ENCODE measurements at places on chromosomes 3 and 15.
A peak's percentile ranks its signal among the peaks of the same experiment; 100 is the strongest.

DNA sequence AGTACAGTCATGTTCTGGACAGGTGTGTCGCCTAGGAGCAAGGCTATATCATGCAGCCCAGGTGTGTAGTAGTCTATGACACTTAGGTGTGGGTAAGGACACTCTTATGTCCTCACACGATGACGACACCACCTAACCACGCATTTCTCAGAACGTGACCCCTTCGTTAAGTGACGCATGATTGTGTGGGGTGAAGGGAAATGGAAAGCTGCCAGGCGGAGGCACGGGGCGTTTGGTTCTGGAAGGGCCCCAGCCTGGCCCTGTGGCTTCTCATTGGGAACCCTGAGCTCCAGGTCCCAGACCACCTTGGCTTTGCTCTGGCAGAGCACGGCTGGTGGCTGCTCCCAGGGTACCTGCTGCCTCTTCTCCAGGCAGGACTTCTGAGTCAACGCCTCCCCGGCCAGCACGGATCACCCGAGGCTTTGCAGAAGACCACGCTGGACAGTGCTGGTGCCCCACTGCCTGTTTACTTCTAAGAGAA is 39.3 kb downstream of the FBLN2 start:
- no peak for ATAC-seq

DNA sequence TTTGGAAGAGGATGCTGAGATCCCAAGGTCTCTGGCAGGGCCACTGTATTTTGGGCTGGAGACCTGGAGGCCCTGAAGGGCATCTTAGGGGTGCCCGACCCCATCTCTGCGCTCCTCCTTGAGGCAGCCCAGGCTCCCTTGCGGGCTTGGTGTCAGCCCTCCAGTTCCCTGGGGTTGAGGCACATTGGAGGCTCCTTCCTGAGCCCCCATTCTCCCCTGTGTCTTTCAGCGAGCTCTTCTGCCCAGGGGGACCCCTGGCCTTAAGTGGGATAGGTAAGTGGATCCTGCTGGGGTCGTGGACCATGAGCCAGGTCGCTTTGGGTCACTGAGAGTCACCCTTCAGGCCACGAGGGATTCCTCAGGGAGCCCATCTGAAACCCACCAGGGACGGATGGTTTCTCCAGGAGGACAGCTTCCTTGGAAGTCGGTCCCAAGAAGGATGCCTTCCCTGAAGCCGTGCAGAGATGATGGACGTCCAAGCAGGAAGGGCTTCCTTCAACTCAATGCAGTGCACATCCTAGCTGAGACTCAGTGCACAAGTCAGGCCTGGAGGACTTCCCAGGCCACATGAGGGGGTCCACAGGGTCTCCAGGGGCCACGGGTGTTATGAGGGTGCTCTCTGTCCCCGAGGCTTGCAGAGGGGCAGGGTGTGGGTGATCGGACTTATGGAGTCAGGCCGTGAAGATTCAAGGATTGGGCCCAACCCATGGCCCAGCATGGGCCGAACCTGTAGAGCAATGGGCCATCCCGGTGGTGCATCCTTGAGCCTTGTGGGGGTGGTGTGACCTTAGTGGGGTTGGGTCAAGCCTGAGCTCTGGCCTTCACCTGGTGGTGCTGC is 224.3 kb downstream of the SNRPN start:
- no peak for ATAC-seq

DNA sequence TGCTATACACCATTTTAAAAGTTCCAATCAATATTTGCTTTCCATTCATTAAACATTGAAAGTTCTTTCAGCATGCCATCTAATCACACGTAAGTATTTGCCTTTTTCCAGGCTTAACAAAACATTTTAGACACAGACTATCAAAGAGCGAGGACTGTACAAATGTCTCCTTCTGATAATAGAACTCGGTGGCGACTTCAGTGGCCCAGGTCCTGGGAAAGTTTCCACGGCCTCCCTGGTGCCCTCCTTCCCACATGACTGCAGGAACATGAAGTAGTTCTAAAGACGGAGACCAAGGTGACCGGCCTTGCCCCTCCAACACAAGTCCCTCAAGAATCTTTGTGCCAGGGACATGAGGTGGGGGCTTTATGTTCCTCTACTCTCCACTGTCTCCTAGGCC is 174.6 kb upstream of the KBTBD8 start:
- no peak for ATAC-seq

DNA sequence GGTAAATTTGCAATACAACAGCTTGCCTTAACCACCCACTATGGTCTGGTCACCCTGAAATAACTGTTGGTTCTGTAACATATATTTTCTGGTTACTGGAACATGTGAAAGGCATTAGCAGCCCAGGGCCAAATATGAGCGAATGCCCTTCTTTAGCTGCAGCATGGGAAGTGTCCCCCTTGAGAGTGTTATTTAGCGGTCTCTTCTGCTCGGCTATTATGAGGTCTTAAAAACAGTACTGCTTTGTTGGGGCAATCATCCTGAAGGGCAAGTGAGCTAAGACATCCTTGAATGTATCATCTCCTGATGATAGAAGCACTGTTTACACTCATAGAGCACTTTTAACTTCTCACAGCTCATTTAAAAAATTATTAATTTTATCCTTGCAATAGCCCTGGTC is 90.2 kb downstream of the RYR3 start:
- ATAC-seq, result no peak

GRCh38 chr3:186168976-186169375 is 60.1 kb upstream of the ETV5 start:
- ATAC-seq, result no peak

DNA sequence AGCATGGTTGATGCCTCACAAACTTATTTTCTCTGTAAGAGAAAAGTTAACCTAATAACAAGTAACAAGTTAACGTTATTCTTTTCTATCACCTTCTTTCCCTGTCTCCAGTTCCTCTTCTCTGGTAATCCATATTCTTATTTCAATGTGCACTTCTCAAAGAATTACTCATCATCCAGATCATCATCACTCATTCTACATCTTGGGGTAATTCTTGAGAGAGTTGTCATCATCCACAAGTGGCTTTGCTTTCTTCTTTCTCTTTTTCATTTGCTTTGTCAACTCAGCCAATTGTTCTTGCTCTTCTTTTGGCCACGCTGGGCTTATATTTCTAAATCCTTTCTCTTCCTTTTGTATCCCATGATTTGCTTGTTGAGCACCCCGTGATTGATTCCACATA is 20.8 kb upstream of the RNF111 start:
- no peak for ATAC-seq

DNA sequence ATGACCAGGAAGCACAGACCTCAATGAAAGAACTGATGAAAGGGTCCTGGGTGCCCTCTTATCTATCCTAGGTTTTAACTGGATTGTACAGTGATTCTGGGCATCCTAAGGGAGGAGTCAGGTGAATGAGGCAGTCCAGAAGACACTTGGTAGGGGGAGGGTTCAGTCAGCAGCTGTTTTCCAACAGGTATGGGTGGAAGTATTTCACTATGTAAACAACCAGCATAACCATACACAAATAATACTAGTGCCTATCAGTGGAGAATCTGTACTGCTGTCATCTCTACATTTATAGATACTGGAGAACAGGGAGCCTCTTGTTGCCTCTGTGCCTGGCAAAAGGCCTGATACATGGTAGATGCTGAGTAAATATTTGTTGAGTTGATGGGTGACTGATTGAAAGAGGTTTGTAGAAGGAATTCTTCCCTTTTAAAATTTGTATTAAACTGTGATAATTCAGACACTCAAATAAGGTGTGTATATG is 328.5 kb downstream of the RBMS3 start:
- no peak for ATAC-seq

- no peak for ATAC-seq
Observed at GRCh38 chr15:44501768-44502366, 35.1 kb upstream of the EIF3J start.

DNA sequence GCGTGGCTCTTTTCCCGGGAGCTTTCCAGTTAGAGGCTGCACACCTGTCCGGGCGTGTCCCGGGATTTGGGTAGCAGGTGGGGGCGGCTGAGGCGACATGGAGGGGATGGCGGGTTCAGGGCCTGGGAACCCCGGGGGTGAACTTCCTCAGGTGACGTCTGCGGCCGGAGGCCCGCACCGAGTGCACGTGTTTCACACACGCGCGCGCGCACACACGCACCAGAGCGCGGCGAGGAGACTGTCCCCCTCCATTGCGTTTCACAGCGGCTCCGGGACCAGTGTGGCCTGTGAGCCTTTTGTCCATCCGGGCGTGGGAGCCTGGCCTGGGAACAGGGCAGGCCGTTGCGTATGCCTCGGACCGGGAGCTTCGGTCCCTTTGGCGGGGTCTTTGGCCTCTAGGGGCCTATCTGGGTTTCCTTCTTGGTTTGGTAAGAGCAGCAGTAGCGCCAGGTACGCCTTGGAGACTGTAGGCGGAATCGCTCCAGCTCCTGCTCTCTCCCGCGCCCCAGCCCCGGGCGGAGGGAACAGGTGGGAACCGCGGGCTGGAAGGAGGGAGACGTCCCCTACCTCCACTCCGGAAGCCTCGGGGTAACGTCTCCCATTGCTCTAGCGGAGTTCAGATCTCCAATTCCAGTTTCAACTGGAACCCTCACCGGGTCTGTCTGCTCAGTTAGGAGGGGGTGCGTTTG is 220.0 kb downstream of the MEIS2 start:
- no peak for ATAC-seq

DNA sequence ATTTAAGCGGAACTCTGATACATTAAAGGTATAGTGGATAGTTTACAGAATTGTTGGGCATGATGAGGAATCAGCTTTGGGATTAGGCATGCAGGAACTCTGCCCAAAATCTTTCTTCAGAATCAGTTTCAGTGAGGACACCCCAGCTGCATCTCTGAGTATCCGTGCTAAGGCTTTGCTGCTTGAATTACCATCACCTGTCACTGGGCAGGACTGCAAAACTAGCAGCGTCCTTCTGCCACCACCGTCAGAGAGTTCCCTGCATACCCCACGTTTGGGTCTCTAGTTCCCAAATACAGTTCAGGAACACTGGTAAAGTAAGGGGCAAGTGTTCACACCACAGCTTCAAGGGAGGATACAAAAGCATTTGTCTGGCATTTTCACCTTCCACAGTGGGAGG is 164.6 kb upstream of the ARHGEF26 start:
- no peak for ATAC-seq

GRCh38 chr3:30098653-30099455 is 507.5 kb upstream of the TGFBR2 start:
- no peak for ATAC-seq

- ATAC-seq, result no peak
Observed at GRCh38 chr3:18234717-18235335, 190.3 kb downstream of the SATB1 start.

DNA sequence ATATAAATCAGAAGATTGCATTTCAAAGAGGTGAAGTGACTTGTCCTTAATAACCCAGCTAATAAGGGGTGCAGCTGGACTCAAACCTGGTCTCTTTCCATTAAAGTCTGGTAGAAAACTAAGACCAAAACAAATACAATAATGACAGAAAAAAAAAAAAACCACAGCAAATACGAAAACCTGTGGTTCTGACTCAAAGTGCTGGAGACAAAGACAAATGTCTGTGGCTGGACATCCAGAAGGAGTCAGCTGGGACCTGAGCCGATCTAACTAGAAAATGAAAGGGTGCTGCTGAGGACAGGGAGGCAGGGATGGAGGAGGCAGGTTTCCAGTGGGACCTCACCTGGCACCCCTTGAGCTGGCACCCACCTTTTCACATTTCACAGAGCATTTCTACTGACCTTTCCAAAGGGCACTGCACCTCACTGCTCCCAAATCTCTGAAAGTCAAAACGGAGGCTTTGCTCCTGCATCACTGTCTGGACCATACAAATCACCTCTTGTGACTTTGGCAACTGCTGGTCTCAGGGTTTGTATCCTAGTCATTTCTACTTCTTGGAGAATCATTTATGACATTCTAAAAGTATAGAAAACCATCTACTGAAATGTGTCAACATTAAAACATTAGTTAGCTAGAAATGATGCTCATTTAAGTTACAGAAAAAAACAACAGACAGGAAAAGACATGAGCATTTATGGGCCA is 61.7 kb downstream of the CCNL1 start:
- no peak for ATAC-seq

GRCh38 chr3:70861855-70862254 is 549.4 kb upstream of the MDFIC2 start:
- ATAC-seq, result no peak

DNA sequence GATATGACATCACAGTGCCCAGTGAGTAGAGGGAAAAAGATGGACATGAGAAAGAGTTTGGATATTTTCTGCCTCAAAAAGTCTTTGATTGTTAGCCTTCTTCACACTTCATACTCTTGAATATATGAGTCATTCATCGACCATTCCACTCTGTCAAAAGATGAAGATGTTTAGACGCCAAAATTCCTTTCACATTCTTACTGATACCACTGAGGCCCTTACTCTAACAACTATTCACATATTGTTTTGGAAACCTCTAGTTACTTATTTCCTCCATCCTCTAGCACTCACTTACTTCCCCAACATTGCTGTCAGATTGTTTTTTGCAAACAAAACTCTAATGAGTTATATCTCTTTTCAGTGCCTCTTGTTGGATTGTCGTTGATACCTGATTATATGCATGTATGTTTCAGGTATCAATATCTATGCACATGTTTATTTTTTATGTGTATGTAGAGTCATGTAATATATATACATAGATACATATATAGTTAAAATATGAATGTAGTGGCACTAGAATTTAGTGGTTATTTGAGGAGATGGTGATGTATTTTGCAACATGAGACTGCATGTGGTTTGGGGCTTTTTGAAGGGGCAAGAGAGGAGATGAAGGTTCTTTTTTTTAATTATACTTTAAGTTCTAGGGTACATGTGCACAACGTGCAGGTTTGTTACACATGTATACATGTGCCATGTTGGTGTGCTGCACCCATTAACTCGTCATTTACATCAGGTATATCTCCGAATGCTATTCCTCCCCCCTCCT is 40.0 kb upstream of the OR5H6 start:
- no peak for ATAC-seq

GRCh38 chr3:46417841-46418611 is 11.0 kb downstream of the CCRL2 start:
- ATAC-seq, result no peak

DNA sequence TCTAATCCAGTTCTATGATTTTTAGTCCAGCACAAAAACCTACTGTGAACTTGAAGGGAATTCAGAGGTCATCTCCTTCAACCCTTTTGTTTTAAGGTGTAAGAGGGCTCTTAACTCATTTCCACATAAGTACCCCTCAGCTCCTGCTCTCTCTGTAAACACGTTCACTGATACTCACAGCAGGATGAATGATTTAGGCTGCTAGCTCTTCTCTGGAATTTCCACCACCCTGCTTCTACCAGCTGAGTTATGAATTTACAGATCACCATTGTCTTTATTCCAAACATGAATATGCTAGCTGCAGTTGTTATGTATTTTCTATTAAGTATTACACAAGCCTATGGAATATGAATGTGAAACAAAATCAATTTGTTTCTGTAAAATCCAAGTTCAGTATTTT is 101.3 kb upstream of the NANOGP8 start:
- ATAC-seq, result no peak

GRCh38 chr15:88701561-88702095 is 62.8 kb downstream of the ISG20 start:
- peak; percentile 38 for ATAC-seq

DNA sequence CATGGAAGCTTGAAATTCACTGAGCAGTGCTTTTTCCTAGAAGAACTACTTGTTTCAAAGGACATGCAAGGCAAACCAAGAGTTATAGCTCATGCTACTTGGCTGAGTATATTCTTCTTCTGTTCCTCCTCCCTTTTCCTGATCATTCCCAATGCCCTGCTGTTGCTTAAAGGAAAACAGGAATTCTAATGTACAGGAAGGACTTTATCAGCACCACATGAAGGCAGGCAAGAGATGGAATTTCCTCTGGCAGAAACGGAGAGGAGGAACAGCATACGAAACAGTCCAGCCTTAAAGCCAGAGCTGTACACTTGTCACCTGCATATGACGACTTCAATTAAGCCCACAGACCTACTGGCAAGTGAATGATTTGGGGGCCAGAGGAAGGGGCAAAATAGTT is 15.7 kb downstream of the MEIS2 start:
- ATAC-seq, result no peak

Data from stimulated activated memory B cell treated with anti-CD40 and anti-IgM and Interleukin-4, amounts not matched to agents 10 μg/mL and 1 μg/mL and 100 μg/mL, for 72 hours (primary cell).